ENCODE measurements at places on chromosomes 1 and 21.

DNA sequence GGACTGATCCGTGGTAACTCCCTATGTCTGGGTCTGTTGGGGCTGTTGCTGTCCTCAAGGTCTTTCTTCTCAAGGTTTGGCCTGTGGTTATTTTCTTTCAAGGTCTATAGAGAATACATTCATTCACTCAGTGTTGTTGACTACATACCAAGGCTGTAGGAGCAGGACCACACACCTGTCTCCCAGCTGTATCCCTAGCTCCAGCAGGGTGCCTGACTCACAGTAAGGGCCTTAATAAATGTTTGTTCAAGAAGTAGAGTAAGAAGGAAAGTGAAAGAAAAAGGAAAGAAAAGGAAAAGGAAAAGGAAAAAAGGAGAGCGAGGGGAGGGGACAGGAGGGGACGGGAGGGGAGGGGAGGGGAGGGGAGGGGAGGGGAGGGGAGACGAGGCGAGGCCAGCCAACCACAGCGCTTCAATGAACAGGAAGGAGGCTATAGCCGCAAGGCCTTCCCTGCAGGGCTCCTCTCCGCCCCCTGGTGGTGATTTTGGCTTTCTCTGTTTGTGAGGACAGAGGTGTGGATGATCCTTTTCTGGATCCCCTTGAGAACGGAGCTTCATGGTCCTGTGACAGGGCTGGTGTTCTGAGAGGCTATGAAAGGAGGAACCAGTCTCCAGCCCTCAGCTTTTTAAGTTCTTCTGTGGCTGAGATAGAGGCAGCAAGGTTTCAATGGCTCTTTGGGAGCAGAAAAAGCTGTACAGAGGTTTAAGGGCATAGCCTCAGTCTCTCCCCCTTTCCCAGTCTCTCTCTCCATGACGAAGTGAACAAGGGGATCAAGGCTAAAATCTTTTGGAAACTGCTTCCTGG, 30.6 kb upstream of the LCE5A start:
- peak; percentile 67 for DNase-seq

GRCh38 chr1:45317166-45317565, 9.5 kb upstream of the HPDL start:
- DNase-seq: no peak

DNA sequence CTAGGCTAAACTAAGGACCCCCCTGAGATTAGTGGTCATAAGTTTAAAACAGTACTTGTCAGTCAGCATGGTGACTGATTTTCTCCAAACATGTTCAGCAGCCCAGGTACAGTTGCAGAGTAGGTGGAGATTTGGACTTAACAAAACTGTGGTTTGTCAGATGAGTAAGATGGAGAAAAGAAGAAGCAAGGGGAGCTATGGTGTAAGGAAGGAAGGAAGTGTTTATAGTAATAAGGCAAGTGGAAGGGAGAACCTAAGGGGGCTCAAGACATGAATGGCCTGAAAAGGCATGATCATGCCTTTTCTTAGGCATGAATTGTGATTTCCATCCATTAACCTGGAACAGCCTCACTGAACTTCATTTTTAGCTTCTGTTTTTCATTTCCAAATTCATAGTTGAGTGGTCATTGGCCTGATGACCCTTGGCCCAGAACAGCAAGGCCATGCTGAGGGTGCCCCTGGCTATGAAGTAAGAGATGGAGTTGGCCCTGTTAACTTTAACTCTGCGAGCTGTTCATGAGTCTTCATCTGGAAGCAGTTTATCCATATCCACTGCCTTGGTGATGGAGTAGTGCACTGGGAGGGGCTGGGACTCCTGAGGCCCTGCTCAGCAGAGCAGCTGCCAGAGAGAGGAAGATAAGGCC, 60.7 kb downstream of the LRRC8D start:
- peak; percentile 9 for DNase-seq

GRCh38 chr1:23456226-23456625, 27.8 kb downstream of the ASAP3 start:
- DNase-seq: no peak

- DNase-seq: no peak
Measured at GRCh38 chr1:84773933-84774497, 83.8 kb upstream of the SSX2IP start.

DNA sequence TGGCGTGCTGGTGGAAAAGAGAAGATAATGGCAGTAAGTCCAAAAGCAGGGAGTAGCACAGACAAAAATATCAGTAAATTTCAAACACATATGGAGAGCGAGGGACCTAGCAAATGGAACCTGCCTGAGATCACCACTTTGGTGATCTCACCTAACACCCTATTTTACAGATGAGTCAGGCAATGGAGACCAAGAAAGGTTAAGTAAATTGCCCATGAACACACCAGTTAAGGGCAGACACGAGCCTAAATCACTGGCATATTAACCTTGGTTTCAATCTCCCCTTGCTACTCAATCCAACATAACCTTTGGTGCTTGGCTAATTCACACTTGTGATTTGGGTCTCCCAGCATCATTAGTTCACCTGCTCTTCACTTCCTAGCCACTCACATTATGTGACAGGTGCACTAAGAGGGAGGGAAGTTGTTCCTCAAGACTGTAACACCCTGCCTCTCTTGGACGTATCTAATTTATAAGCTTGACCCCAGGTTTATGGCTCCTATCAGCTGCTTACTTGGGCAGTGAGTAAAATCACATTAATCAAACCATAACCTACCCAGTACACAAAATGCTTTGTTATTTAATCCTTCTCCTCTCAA, 11.5 kb downstream of the ZNF697 start:
- DNase-seq: no peak

- no peak for DNase-seq
Measured at GRCh38 chr1:20182415-20182814, 3.5 kb upstream of the UBXN10 start.

DNA sequence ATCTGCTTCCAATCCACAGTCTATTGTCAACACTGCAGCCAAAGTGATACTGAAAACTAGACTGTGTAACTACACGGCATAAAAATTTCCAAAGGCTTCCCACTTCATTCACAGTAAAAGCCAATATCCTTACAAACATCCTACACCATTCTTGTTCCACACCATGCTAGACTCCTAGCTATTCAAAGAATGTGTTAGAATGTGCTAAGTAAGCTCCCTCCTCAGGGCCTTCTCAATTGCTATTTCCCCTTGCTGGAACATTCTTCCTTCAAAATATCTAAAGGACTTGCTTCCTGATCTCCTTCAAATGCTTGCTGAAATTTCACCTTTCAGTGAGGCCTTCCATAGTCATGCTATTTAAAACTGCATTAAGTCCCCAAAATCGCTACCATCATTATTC, 228.1 kb downstream of the AKT3 start:
- DNase-seq: no peak

DNA sequence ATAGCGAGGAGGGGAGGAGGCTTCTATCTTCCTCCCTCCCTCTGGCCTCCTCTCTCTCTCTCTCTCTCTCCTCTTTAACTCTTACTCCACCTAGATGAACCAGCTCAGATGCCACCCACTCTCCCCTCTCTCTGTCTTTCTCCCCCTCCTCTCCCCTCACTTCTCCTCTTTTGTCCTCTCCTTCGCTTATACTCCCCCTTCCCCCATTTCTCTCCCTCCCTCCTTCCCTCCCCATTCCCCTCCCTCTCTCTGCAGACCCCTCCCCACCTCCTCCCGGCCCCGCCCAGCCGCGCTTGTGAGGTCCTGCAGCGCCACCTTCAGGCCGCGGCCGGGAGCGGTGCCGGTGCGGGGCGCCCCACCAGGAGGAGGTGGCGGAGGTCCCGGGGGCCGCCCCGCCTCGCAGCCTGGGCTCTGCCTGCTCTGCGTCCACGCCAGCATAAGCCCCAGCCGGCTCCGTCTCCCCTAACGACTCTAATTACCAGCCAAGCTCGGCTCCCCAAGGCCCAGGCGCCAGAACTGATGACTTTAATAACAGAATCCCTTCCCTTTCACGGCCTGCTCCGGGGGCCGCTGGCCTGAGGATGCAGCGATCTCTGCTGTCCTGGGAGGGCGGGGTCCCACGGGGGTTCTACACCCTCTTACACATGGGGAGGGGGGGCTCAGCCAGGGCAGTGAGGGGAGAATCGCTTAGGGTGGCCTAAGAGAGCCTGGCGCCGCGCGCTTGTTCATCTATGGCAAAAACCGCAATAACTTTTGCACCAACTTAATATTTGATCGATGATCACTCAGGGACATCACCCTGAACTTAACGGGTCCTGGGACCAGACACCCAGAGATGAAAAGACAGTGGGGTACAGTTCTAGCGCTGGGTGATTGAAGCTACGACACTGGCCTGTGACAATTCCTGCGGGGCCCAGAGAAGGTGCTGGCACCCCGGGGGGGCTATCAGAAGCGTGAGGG, 637.3 kb downstream of the MATN1 start:
- DNase-seq: peak; percentile 32

GRCh38 chr1:41615316-41615715, 130.8 kb upstream of the EDN2 start:
- DNase-seq: no peak

- no peak for DNase-seq
Measured at GRCh38 chr1:244102046-244102445, 51.0 kb downstream of the ZBTB18 start.

GRCh38 chr1:34787461-34788420, 5.1 kb upstream of the GJA4 start:
- DNase-seq: no peak

- DNase-seq: no peak
Measured at GRCh38 chr1:180787628-180788307, 124.9 kb upstream of the KIAA1614 start.

DNA sequence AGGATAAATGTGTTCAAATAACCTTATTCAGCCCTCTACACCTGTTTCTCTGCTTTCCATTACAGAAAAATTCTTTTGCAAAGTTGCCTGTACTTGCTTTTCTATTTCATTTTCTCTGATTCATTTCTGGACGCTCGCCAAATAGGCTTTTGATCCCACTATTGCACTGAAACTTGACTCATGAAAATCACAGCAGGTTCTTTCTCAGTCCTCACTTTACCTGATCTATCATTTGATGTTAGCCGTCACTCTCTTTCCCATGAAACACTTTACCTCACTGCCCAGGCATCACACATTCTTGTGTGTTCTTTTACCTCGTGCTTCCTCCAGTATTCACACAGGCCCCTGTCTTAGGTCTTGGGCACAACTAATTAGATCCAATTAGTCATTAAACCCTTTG, 26.2 kb downstream of the HSPA13 start:
- no peak for DNase-seq

GRCh38 chr1:5643360-5644107, 348.7 kb downstream of the NPHP4 start:
- DNase-seq: no peak

- no peak for DNase-seq
Measured at GRCh38 chr21:26972192-26972591, 5.3 kb upstream of the ADAMTS5 start.

- no peak for DNase-seq
Measured at GRCh38 chr1:162302306-162303003, 74.2 kb downstream of the SPATA46 start.

DNA sequence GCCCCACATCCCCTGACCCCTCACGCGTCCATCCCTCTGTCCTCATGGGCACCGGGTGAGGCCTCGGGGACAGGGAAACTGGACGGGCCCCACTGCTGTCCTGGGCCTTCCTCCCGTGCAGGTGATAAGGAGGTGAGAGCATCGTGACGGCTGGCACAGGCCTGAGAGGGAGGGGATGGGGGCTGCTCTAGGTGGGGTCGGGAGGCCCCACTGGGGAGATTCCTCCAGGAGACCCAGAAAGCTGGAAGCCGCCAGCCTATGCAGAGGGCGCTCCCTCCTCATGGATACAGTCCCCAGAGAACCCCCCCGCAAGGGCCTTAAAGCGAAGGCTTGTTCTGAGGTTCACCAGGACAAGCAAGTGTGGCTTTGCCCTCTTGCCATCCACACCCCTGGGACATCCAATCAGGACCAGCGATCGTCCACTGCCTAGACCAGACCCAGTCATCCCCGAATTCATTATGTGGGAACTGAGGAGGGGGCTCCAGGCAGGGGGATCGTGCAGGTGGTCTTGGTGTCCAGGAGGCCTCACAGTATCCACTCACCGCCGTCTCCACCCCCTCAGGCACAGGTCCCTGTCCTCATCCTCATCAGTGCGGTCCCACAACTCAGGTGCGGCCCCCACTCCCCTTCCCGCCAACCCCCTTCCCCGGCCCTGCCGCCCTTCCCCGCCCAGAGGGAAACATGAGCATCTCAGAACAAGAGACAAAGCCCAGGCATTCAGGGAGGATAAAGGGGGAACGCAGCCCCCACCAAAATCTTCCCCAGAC, 45.3 kb upstream of the COL18A1 start:
- no peak for DNase-seq

- DNase-seq: no peak
Measured at GRCh38 chr1:48920851-48921250, 144.2 kb upstream of the BEND5 start.

DNA sequence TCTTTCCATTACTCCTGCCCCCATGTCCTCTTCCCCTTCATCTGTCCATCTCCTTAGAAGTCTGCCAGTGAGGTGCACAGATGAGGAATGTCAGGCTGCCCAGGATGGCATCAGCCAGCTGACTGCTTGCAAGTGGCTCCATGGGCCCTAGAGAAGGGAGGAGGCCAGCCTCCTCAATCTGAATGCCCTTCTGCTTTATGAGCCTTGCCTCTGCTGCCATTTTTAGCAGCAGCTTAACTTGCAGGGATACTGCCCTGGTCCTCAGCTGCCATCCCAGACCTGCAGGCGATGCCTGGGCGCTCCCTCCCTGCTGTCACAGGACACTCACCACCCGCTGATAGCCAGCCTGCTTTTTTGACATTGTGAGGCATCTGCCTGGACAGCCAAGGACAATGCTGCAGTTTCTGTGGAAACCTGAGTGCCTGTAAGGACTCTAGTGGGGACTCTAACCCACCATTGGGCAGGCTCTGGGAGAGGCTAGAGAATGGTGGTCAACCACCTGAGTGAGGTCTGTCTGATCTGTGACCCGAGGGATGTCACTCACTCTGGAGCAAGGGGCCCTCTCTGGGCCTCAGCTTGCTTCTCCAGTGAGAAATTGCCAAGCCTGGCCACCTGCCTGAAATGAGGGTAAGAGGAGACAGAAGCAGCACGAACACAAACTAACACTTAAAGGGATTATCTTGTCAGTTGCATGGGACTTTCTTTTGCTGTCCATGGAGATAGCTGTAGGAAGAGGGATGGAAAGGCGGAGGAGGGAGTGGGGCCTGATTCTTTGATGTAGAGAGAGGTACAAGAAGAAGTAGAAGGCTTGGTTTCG, 185.0 kb downstream of the MIS18A start:
- DNase-seq: no peak

- DNase-seq: peak; percentile 56
Measured at GRCh38 chr1:174157157-174157806, 2.0 kb upstream of the RABGAP1L start.

DNA sequence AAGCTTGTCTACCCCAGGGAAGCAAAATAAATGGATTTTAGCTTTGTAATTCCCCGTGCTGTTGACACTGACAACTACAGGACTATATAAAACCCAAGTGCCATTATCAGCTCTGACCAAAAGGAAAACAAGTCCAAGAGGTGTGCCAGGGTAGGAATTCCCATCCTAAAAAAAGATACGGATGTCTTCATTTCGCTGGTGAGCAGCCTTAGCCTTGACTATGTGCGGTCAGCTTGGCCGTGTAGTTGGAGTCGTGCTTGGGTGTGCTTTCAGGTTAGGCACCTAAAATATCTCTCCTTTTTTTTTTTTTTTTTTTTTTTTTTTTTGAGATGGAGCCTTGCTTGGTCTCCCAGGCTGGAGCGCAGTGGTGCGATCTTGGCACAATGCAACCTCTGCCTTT, 28.9 kb upstream of the ACTN2 start:
- DNase-seq: no peak
